ENCODE measurements at places on chromosomes 5 and 9.

DNA sequence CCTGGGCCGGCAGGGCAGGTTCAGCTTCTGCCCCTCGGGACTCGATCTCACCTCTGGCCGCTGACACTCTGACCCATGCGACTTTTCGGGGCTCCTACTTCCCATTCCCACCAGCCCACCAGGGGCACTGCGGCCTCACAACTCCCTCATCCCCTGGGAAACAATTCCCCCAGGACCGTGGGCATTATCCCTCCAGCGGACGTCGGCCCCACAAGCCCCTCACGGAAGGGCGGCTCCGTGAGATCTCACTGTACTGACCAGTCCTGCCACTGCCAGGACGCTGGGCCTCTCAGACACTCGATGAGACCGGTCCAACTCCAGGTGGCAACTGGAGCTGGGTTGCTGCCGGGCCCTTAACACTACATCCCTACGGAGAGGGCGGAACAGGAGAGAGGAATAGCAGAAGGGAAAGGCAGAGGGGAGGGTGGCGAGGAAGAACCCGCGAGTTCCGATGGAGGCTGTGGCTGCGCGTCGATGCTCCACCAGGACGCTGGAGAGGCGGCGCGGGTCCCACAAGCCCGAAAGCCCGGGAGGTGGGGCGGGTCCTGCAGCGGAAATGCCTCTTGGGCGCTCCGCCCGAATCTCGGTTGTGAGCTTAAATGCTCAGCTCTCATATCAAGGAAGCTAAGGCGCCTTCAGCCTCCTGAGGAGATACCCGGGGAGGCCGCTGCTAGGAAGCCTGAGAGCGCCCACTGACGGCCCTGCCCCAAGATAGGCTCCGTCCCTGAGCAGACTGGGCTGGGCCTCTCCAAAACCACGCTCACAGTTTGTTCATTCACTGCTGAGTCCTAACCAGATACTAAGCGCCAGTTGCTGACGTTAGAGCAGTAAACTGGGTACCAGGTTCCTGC lies 36.3 kb downstream of the VCP start:
- DNase-seq = no peak

GRCh38 chr5:142542906-142543305 lies 143.0 kb downstream of the FGF1 start:
- DNase-seq = no peak

- DNase-seq = no peak
Observed at GRCh38 chr5:38258319-38259061, at the start of gene EGFLAM. TSS of gene EGFLAM (plus strand) at chr5:38258559. CDS start at chr5:38258755, 196 bp downstream.

- DNase-seq = peak; percentile 38
Observed at GRCh38 chr5:68528821-68529273, 313.3 kb downstream of the PIK3R1 start.

GRCh38 chr5:53403291-53403690 lies 77.1 kb upstream of the FST start:
- DNase-seq = no peak

- DNase-seq = no peak
Observed at GRCh38 chr5:62742207-62742606, 163.6 kb downstream of the LRRC70 start.

DNA sequence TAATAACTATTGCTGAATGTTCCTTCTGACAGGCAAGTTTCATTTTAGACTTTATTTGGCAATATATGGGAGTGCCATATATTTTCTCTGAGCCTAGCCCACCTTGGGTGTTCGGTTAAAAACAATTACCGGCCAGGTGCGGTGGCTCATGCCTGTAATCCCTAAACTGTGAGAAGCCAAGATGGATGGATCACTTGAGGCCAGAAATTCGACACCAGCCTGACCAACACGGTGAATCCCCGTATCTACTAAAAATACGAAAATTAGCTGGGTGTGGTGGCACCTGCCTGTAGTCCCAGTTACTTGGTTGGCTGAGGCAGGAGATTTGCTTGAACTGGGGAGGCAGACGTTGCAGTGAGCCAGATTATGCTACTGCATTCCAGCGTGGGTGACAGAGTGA lies 47.9 kb downstream of the TNFSF15 start:
- DNase-seq = no peak

- DNase-seq = no peak
Observed at GRCh38 chr5:77851176-77852067, 75.3 kb upstream of the TBCA start.

GRCh38 chr5:82635561-82636288 lies 357.6 kb upstream of the RPS23 start:
- no peak for DNase-seq

DNA sequence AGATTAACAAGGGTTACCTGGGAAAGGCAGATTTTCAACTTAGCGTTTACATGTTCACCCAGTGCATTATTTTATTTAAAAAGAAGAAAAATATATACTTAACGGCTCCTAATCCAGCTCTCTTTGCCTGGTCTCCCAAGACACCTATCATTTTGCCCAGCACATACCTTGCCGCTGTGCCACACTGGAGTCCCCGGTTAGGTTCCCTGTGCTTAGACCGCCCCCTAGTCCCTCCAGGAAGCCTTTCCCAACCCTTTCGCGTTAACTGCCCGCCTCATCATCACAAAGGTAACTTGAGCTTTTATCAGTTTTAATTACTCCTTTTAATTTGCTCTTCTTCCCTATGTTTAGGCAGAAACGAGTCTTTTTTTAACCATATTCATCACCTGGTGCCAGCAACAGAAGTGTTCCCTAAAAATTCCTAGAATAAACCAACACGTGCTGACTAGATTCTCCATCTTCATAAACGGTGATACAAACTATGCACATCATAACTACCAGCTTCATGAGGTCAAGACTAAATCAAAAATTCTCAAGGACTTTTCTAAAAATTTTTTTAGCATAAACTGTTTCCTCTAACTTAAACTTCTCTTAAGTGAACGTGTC lies 19.7 kb downstream of the DNAJA1 start:
- DNase-seq = peak; percentile 50

DNA sequence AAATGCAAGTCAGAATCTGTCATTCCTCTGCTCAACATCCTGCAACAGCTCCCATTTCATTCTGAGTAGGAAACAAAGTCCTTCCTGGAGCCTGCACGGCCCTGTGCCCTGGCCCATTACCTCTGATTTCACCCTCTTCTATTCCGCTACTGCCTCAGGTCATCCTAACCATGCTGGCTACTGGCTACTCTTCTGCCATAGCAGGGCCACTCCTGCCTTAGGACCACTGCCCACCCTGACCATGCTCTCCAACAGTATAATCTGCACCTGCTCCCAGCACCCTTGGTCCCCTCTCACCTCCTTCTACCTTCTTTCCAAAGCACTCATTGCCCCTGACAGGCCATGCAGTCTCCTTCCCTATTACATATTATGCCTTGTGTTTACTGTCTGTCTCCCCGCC lies 8.2 kb downstream of the DPH7 start:
- DNase-seq = no peak

DNA sequence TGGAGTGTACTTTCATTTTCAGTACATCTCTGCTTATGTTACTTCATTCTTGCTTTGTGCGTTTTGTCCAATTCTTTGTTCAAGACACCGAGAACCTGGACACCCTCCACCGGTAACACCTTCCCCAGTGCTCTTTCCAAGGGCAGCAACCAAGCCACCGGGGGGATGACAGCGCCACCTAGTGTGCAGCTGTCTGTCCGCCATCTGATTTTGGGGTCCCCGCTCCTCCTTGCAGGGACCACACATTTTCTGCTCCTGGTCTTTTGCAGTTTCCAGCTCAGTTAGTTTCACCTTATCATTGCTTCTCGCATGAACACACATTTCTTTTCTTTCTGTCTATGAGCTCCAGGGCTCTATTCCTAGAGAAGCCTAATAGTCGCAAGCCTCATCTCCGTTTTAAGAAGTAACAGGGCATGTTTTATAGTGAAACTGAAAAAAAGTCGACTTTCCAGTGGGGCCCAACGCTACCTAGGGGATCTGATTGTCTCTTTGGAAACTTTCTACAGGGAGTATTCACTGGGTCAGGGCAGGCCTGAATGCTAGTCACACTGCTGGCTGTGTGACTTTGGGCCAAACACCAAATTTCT lies 152.1 kb downstream of the FSTL4 start:
- peak; percentile 29 for DNase-seq

GRCh38 chr5:72353046-72353445 lies 32.9 kb downstream of the PTCD2 start:
- DNase-seq = no peak

- no peak for DNase-seq
Observed at GRCh38 chr5:172600571-172600970, 40.5 kb upstream of the NEURL1B start.

GRCh38 chr5:13248253-13248652 lies 696.2 kb downstream of the DNAH5 start:
- DNase-seq = peak; percentile 26

DNA sequence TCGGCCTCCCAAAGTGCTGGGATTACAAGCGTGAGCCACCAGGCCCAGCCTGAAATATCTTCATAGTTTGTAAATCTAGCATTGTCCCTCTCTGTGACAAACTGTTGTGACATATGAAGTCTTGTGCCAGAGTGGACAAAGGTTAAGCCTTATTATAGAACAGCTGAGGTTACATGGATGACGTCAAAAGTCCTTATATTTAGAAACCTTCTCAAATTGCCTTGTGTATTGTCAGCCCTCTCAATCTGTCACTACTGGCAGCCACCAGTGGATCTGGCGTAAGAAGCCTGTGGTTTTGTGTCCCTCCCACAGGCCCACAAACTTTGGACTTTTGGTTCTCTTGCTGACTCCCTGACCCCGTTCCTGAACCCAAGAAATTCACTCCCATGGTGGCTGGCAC lies 79.4 kb upstream of the CCDC112 start:
- no peak for DNase-seq

DNA sequence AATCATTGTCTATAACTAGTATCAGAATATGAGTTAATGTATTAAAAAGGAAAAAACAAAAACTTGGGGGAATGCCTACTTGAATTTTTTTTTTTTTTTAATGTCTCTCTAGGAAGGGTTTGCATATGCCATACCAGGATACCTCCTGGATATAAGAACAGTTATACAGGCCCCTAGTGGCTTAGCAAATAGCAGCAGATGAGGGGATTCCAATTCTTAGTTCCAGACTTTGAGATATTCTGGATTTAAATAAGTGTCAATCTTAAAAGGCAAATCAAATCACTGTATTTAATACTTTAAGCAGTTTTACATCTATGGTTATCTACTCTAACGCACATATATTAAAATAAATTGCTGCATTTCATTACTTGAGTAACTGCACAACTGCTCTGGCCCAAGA lies 1055.5 kb upstream of the DMAC1 start:
- DNase-seq = peak; percentile 32

- DNase-seq = no peak
Observed at GRCh38 chr5:174708476-174709207, 15.7 kb upstream of the MSX2 start.

- peak; percentile 25 for DNase-seq
Observed at GRCh38 chr5:127097278-127097677, 24.0 kb upstream of the C5orf63 start.

- DNase-seq = no peak
Observed at GRCh38 chr5:154737667-154738320, 17.4 kb upstream of the LARP1 start.

DNA sequence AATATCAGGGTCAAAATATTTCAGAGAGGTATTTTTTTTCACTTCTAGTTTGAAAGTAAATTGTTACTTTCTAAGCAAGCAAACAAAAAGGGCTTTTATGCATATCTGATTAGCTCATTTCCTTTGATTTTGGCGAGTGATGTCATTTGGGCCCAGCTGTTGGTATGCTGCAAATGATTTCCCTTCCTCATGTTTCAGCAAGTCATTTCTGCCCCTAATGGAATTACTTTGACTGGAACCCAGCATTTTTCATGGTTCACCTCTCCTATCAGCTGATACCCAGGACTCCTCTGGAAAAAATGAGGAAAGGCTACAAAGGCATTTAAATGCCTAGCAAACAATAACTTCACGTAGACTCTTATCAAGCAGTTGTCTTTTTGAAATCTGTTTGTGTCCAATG lies 500.6 kb downstream of the EBF1 start:
- no peak for DNase-seq

DNA sequence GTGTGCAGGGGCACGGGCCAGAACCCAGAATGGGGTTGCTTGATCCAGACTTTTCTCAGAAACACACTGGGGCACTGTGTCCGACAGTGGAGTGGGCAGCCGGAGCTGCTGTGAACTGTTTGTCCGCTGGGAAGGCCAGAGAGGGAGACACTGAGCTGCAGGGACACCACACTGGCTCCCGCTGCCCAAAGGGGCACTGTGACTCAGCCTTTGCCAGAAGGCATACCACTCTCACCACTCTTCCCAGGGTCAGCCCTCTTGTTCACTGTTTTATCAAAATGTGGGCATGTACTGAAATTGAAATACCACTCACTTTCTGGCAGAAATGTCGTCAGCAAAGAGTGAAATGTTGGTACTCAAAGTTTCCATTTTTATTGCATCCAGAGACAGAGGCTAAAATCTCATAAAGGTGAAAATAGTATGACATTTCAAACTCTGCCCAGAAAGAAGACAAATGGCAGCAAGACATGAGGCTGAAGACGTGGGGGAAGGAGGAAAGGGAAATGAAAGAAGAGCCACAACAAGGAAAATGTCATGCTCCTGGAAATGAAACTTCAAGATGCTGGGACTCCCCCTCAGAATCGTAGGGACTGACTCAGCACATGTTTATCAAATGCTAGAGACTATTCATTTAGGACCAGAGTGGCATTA lies 4.5 kb upstream of the IL7R start:
- no peak for DNase-seq

- DNase-seq = no peak
Observed at GRCh38 chr5:1321576-1321975, 23.3 kb downstream of the CLPTM1L start.

GRCh38 chr9:7536310-7536939 lies 263.2 kb downstream of the DMAC1 start:
- peak; percentile 70 for DNase-seq

GRCh38 chr5:106964132-106964531 lies 706.6 kb downstream of the EFNA5 start:
- no peak for DNase-seq

DNA sequence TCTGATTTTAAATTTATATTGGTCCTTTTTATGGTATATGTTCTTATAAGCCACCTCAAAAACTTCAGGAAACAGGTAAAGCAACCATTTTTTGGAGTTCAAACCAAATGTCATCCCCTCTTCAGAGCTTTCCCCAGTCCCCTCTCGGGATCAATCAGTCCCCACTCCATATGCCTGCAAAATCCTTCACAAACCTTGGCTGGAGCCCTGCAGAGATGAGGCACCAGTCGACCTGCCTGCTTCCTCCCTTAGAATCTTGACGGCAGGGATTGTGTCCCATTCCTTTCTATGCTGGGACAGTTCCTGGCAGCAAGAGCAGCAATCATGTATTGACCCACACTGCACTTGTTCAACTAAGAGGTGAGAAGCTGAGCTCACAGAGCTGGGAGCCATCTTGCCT lies 22.6 kb downstream of the B4GALT1 start:
- DNase-seq = no peak

DNA sequence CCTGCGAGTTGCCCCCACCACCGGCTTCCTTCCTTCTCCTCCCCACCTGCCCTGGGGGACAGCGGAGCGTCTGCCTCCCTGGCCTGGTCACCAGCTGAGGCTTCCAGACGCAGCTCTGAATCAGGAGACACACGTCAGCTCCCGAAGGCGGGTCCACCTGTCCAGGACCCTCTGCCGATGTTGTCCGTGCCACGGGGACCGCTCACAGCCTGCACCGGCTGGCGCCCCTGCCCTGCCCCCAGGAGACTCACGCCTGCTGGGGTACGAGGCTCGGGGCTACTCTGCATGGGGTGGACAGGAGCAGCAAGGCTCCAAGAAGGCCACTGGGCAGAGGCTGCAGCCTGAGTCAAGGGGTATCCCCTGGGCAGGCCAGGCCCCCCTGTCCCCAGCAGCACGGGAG lies 1.9 kb upstream of the CCDC187 start:
- DNase-seq = no peak
